ENCODE measurements at places on chromosomes 2 and 18. TPM values are rescaled to one million over a fixed set of nuclear protein-coding genes. Genes with fewer than 3 reads are reported as not detected.

The CABLES1 gene
- 11.7 TPM for total RNA-seq

DNA sequence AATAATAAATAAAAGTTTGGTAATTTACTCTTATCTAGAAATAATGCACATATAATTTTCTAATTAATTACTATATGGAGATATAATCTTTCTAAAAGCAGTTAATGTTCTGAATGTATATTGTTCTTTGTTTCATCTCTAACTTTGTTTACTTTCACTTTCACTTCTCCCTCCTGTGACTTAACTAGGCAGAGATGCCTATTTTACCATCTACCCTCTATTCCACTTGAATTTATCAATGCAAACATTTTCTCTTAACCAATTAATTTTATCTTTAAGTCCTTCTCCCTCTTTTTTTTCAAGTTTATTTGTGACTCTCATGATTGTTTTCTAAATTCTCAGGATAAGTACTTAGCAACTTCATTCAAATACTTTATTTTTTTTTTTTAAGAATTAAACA lies 55.1 kb upstream of the IL1RL1 start:
- no peak for DNase-seq

DNA sequence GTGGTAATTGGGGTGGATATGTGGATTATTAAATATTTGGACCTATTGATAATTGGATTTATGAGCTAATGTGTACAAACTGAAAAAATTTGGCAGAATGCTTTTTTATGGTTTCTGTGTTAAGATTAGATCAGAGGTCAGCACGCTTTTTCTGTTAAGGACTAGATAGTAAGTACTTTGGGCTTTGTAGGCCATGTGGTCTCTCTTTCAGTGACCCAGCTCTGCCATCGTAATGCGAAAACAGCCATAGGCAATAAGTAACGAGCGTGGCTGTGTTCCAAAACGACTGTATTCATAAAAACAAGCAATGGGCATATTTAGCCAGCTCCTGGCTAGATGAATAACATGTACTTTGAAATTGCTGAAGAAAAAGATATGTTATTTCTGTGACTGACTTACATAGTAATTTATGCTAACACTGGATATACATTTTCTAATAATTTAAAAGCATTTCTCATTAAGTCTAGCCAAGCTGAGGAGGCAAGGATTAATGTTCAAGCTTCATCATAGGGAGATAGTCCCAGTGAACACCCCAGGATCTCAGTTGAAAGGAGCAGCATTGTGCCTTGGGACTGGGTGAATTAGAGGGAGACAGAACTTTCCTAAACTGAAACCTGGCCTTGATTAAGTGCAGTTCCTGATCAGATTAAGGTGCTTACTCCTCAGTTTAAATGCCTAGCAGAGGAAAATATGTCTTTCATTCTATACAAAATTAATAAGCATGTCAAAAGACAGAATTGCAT lies 20.0 kb downstream of the CCDC138 start:
- no peak for DNase-seq

GRCh38 chr2:63399156-63399555 lies 189.1 kb downstream of the WDPCP start:
- DNase-seq: no peak

The ZNF385B gene
- 0.14 TPM for total RNA-seq

GRCh38 chr2:113806217-113806913 lies 49.9 kb upstream of the SLC35F5 start:
- DNase-seq: no peak

- no peak for DNase-seq
Measured at GRCh38 chr2:240244543-240244942, 104.1 kb upstream of the OTOS start.

The ANKRD53 gene
- total RNA-seq: not detected

The UGT1A5 gene
- total RNA-seq: not detected

The ANKRD30BL gene
- not detected for total RNA-seq

- DNase-seq: no peak
Measured at GRCh38 chr18:32446780-32447179, 23.9 kb downstream of the GAREM1 start.

The CENPA gene
- total RNA-seq: 30.2 TPM

The MC5R gene
- total RNA-seq: not detected

The GAL3ST2 gene
- total RNA-seq: not detected

DNA sequence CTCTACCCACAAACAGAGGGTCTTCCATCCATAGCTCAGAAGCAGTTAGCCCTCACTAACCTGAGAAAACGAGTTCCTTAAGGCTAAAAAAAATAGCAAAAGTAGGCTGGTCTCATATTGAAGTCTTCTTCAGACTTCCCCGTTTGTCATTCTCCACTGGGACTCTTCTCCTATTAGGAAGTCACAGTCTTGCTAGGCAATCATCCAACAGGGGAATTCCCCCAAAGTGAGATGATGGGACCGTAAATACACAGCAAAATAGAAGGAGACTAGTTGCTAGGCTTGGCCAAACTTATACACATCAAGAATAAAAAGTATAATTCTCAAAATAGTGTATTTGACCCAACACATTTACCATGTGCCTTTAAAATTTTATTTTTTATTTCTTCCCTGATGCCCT lies 34.3 kb downstream of the COL6A3 start:
- no peak for DNase-seq
